ENCODE measurements at places on chromosomes 2 and 18.

- DNase-seq = no peak
These were observed 192.6 kb downstream of the DPP4 start for GRCh38 chr2:161881465-161881864.

- no peak for DNase-seq
These were observed 28.3 kb downstream of the CDC42EP3 start for GRCh38 chr2:37642907-37643729.

- no peak for DNase-seq
These were observed 77.1 kb downstream of the HS1BP3 start for GRCh38 chr2:20573620-20574422.

GRCh38 chr2:222823183-222823930, 37.5 kb upstream of the ACSL3 start:
- no peak for DNase-seq

- DNase-seq = no peak
These were observed 36.0 kb upstream of the GALNT5 start for GRCh38 chr2:157221394-157221988.

- DNase-seq = no peak
These were observed 305.4 kb downstream of the NCKAP5 start for GRCh38 chr2:133262893-133263292.

DNA sequence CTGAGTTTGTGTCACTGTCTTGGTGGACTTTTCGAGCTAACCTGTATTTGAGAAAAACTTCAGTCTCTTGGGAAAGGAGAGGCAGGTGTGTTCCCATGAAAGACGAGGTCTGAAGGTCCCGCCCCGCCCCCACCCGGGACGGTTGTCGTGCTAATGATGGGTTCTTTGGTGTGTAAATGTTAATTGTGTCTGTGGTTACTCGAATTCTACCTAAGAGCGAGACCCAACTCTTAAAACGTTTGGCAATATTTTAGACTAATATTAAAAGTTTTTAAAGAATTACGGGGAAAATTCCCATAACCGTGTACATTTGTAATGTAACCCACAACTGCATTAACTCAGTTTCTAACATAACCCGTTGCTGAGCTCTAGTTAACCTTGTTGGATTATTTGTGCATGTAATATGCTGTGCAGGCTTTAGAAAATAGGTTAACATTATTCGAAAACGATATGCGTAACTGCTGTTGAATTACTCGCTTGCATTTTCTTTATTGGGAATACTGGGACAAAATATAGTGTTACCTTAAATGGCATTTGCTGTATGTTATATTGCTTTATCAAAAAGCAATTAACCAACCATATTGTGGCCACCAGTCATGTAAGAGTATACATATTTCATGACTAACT, 833 bp downstream of the EPB41L5 start:
- DNase-seq = no peak

- no peak for DNase-seq
These were observed 43.3 kb downstream of the WDFY1 start for GRCh38 chr2:223901854-223902253.

DNA sequence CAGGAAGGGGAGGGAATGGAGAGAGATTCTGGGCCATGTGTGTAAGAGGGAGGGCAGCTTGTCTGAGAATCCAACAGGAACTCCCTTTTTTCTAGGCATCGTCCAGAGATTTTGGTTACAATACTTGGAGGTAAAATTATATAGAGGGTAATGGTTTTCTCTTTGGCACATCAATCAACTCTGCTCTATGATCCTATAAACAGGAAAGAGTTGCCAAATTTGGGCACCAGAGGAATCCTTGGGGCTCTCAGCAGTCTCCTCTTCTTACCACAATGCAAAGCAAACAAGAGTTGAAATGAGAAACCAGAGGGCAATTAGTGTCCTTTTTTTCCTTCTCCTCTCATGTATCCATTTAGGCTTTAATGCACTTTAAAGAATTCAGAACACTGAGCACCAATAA, 243.4 kb downstream of the SLC8A1 start:
- no peak for DNase-seq

- DNase-seq = no peak
These were observed 185.5 kb downstream of the NOL4 start for GRCh38 chr18:34039201-34039600.

DNA sequence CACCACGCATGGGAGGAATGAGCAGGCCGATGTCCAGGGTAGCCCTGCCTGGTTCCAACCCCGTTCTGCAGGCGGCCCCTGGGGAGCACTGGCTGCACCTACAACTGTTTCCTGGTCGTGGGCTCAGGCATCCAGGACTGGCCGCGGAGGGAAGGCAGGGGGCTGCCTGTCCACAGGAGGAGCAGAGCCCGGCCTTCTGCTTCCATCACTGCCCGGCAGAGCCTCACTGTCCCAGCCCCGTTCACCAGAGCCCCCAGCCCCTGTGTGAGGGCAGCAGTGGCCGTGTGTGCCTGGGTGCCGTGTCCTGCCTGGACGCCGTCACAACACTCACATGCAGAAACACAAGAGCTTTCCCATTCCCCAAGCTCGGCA, 56.2 kb downstream of the KCNG2 start:
- DNase-seq = no peak

DNA sequence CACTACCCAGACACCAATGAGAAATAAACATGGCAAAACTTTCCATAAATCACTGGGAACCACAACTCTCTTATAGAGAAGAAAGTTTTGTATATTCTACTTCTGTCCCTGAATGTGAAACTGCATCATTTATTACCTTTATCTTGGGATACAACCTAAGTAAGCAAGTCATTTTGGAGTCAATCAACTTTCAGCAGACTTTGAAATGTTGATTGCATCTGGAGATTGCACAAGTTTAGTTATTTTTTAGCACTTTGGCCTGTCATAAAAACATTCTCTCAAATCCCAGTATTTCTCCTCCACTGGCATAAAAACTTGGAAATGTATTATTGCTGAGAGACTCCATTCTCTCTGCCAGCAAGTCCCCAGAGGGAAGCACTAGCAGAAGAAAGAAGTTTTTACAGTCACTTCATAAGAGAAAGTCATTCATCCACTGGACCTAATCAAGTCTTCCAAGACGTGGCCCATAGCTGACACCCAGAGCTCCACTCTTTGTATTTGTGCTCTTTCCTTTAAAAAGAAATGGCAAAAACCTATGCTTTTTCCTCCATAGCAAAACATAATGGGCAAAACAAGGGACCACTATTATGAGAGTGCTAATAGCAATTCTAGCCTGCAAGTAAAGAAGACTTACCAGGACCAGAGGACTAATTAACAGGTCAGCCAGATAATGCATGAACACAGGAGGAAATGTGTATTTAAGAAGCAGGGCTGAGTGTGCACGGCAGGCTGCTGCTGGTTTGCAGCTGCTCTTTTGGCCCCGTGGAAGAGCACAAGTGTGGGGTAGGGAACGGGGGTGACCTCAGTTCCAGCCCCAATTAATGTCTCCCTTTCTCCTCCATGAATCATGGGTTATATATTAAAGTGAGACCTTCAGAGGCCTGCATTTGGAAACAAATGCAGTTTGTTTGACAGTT, 171.5 kb downstream of the INO80D start:
- no peak for DNase-seq

- DNase-seq = no peak
These were observed 114.4 kb upstream of the GLS start for GRCh38 chr2:190766174-190766572.

DNA sequence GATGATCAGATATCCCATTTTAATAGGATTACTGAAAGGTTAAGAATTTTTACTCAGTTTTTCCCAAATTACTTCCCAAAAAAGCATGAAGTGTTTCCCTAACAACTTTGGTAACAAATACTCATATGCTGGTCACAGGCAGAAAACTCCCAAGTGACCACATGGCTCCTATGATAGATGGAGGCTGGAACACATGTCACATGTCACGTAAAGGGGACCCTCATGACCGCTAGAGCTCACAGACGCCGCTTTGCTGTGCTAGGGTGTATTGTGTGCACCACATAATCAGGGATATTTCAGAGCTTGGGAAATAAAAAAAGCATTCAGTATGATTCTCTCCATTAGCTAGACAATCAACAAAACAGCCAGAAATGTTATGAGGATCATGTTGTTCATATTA, 228.2 kb downstream of the TMEM163 start:
- no peak for DNase-seq

DNA sequence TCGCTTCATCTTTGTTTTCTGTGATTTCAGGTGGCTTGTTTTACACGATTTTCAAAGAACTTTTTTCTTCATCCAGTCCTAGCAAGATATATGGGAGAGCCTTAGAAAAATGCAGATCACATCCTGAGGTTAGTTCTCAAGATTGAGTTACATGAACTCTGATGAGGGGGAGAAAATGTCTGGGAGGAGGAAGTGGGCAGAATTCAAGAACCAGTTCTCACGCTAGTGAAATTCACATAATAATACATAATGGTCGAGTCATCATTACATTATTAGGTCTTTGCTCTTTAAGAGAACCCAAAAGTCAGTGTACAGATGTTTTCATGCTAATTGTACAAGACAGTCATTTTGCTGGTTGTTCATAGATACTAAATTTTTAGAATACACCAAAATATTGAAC, 7.0 kb downstream of the TIMM21 start:
- no peak for DNase-seq

DNA sequence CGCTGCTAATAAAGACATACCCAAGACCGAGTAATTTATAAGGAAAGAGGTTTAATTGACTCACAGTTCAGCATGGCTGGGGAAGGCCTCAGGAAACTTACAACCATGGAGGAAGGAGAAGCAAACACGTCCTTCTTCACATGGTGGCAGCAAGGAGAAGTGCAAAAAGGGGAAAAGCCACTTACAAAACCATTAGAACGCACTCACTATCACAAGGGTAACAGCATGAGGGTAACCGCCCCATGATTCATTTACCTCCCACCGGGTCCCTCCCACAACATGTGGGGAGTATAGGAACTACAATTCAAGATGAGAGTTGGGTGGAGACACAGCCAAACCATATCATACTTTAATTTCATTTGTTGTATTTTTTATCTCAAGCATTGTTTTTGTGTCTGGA, 67.5 kb downstream of the ATP9B start:
- no peak for DNase-seq

- no peak for DNase-seq
These were observed 168.5 kb upstream of the GLI2 start for GRCh38 chr2:120567128-120567527.

DNA sequence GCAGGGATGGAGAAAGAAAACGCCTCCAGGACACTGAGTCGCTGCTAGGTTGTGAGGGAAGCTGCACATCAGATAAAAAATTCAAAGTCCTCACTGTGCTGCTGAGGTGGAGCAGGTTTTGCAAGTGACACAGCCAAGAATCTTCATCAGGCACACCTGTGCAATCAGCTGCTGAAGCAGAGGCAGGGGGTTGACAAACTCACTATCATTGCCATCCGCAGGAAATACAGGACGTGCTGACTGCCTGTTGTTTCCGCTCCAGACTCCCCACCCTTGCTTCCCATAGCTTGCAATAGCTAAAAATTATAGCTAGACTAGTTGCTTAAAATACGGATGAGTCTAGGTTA, 147.8 kb upstream of the FHL2 start:
- DNase-seq = no peak

DNA sequence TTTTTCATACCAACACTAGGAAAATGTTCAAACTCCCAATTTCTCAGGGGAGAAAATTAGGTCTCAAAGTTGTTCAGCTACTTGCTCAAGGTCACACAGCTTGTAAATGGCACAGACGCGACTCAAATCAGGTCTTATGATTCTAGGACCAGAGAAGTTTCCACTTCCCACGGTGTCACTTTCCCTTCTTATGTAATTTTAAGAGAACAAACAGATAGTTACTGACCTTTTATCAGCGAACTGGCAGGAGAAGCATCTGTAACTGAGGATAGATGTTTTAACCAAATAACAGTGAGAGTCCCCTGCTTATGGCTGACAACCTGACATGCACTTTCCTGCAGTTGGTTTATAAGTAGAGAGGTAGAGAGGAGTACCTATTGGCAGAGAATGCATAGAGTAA, 2.1 kb upstream of the KCNJ3 start:
- no peak for DNase-seq

GRCh38 chr2:138522556-138522955, 21.0 kb downstream of the SPOPL start:
- no peak for DNase-seq

- no peak for DNase-seq
These were observed 137.4 kb downstream of the ACOXL start for GRCh38 chr2:110869472-110870446.

DNA sequence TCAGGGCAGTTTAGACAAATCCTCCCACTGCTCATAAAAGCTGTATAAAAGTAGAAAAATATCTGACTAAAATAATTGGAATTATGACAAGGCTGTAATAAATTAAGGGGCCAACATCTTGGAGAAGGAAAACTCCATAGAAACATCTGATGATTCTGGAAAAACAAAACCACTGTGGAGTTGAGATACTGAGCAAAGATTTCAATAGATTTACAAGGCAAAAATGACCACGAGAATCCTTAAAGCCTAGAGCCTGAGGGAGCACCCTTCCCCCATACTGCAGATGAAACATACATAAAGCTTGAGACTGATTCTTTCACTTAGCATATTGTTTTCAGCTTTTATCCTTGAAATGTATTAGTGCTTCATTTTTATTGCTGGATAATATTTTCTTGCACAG, 286.4 kb upstream of the MMADHC start:
- no peak for DNase-seq

GRCh38 chr18:905307-905947, 756 bp downstream of the ADCYAP1 start:
- no peak for DNase-seq

DNA sequence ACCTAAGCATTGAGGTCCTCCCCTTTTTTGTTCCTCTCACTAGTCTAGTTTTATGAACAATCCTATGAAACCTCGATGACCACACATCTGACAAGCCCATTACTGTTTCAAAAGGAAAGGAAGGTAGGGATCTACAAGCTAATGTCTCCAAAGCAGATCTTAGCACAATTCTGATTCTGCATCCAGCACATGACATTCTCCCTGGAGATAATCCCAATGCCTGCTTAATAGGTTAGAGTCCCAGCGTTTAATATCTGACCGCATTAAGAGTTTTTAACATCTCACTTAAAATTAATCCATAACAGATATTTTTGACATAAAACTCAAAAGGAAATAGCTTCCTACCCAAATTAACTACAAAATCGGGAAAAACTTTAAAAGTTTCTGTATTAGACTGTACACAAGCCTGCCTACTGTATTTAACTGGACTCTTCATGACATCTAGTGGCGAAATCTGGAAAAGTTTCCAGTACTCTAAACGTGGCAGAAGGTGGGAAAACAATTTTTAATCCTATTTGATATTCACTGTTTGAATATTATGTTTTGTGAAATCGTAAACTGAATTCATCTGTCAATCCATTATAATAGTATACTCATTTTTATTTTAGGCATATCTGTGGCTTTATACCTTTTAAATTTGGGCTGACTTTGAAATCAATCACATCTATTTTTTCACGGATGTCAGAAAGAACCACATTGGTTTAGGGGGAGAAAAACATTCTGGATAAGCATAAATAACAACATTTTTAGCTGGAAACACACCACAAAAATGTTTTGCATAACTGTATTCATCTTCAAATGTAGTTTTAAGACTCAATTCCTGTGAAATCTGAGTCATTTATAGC, 62.4 kb downstream of the TXNL1 start:
- DNase-seq = no peak

- no peak for DNase-seq
These were observed 316.5 kb downstream of the MTX2 start for GRCh38 chr2:176585791-176586190.

GRCh38 chr2:65687614-65688013, 255.2 kb upstream of the SPRED2 start:
- DNase-seq = no peak
